ENCODE measurements at places on chromosomes 5 and 9.

- DNase-seq, result no peak
Measured at GRCh38 chr9:97441729-97442128, 29.8 kb downstream of the TDRD7 start.

GRCh38 chr9:2066312-2067273 is 51.4 kb downstream of the SMARCA2 start:
- DNase-seq, result no peak

GRCh38 chr5:143896966-143897365 is 85.0 kb downstream of the HMHB1 start:
- DNase-seq, result no peak

DNA sequence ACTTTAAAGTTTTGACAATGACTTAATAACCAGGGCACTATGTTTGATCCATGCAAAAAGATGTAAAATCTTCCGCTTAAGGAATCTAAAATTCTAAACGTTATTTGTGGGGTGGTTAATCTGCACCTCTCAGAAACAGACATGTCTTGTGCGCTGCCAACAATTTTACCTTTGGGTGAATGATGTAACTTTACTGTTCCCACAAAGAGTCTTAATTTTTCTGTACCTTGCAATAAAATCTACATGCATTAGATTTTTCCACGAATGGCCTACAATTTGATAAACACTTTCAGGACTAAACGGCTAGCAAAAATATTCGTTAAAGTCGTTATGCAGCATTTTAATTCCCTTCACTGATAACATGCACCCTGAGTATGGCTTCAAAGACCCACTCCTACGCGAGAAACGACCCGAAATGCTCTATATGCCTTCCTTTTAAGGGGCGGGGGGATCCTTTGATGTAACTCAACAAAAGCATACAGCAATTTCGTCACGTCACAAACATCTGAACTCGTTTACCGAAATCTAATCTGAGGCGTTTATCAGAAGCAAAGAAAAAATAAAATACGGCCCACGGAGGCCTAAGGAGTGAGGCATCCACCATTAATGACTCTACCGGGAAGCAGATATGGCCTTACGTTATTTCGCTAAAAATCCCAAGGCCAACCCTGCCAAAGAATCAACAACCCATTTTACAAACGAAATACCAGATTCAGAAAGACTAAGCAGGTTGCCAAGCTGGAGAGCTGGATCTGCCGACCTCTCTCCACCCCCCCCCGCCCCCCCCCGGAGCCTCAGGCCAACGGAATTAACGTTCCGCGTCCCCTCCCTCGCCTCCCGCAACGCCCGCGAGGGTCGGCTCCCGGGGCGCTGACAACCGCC is 621 bp downstream of the AK6 start:
- no peak for DNase-seq

DNA sequence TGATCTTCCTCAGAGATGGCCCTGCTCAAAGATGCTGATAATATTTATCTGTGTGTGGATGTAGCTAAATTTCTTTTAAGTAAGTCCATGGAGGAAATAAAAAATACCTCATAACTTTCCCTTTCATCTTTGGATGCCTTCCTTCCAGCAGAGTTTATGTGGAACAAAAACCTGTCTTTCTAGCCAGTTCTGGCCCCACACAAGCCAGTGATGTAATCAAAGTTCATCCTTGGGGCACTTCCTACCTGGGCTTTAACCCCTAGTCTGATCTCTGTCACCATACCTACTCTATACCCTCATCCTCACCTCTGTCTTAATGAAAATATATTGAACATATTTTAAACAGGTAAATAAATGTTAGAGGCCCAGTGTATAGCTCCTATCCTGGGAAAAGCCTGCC is 39.8 kb upstream of the RASGRF2 start:
- DNase-seq, result no peak

DNA sequence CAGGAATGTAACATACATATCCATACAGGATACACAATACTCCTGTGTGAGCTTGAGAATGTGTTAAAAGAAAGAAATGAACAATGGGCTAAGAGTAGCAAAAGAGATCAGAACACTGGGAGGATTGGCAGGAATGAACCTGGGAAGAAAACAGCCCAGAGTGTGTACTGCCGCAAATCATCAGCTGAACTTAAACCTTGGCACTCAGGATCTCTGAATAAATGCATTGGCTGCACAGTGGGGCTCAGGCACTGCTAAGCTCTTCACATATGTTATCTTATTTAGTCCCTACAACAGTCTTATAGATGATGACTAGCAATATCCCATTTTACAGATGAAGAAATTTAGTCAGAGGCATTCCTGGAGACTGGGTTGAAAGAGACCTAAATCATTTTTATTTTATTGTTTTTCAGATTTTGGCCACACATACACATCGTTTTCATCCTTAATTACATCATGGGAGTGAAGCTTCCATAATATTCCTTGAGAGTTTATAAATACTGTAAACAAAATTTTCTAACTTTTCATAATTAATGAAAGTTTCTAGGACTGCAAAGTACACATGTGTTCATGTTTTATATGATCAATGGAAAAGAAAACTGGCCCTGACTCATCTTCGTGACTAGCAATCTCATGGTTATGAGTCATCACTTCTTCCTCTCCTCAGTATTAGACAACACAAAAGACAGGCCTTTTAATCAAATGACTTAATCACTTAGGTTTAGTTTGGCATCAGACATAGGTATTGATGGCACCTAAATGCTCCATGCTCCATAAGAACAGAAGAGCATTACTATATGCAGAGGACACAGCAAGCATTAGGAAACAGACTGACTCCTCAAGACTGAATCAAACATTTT is 59.2 kb downstream of the CDH18 start:
- no peak for DNase-seq

GRCh38 chr9:115413304-115413703 is 295.3 kb upstream of the TNC start:
- DNase-seq, result no peak

DNA sequence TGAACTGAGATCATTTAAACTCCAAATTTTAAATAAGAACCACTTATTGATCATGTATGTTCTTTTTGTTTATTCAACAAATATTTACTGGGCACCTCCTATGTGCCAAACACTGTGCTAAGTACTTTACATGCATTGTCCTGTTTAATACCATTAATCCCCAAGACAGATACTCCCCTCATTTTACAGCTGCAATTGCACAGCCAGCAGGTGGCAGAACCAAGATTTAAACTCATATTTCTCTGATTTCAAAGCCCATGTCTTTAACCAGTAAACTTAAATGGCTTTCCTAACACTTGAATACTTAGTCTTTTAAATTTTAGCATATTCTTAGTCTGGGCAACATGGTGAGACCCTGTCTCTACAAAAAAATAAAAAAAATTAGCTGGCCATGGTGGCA is 43.4 kb upstream of the KIAA1958 start:
- DNase-seq, result no peak

- no peak for DNase-seq
Measured at GRCh38 chr9:134484479-134484878, 157.1 kb upstream of the COL5A1 start.

- no peak for DNase-seq
Measured at GRCh38 chr9:17928768-17929167, 349.9 kb downstream of the SH3GL2 start.

DNA sequence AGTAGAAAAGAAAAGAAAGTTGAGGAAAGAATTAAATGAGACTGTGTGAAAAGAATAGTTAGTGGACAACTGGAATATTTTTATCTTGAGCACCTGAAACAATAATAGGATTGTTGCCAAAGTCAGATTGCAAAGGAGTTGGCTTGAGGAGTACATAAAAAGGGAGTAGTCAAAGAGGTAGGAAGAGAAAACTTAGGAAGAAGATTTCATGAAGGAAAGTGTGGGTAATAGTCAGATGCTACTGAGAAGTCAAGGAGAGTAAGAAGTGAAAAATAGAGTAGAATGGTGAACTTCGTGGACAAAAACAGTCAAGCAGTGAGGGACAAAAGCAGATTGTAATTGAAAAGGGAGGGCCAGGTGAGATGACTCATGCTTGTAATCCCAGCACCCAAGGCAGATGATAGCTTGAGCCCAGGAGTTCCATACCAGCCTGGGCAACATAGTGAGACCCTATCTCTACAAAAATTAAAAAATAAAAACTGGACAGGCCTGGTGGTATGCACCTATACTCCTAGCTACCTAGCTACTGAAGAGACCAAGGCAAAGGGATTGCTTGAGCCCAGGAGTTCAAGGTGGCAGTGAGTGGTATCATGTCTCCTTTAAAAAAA is 178.9 kb downstream of the NIPBL start:
- no peak for DNase-seq

DNA sequence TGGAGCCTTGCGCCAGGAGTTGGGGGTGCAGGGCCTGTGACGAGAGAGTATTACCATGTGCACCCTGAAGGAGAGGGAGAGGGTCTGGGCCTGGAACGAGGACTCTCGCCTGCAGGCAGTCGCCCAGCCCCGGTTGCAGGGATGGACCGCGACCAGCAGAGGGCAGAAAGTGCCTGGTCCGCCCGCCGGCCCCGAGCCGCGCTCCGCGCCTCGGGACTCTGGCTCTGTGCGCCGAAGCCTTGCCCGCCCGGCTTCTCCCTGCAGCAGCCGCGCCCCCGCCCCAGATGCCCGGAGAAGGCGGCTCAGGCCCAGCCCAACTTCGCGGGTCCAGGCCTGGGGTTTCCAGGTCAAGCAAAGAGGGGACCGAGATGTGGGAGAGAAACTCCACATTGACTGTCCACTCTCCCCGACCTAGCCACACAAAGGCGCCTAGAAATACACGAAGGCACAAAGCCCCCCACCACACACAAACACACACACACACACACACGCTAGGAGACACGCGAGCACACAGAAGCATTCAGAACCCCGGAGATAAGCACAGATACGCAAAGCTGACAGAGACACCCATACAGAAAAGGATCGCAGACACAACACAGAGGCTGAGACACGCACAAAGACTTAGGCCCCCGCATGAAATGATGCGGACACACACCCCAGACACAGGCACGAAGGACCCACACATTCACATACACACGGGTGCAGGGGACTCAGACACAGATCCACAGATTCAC is 2.0 kb upstream of the LMX1B start:
- DNase-seq, result peak; percentile 37

GRCh38 chr5:157197086-157197485 is 16.4 kb downstream of the ITK start:
- no peak for DNase-seq

GRCh38 chr9:109437286-109437685 is 60.8 kb downstream of the PTPN3 start:
- DNase-seq, result no peak

GRCh38 chr9:70484232-70485130 is 70.0 kb upstream of the KLF9 start:
- DNase-seq, result no peak

- DNase-seq, result no peak
Measured at GRCh38 chr5:14142202-14142826, 828 bp upstream of the TRIO start.

- no peak for DNase-seq
Measured at GRCh38 chr5:174724484-174725260, at the start of gene MSX2. TSS of gene MSX2 (plus strand) at chr5:174724582. CDS start at chr5:174724660, 78 bp downstream.

DNA sequence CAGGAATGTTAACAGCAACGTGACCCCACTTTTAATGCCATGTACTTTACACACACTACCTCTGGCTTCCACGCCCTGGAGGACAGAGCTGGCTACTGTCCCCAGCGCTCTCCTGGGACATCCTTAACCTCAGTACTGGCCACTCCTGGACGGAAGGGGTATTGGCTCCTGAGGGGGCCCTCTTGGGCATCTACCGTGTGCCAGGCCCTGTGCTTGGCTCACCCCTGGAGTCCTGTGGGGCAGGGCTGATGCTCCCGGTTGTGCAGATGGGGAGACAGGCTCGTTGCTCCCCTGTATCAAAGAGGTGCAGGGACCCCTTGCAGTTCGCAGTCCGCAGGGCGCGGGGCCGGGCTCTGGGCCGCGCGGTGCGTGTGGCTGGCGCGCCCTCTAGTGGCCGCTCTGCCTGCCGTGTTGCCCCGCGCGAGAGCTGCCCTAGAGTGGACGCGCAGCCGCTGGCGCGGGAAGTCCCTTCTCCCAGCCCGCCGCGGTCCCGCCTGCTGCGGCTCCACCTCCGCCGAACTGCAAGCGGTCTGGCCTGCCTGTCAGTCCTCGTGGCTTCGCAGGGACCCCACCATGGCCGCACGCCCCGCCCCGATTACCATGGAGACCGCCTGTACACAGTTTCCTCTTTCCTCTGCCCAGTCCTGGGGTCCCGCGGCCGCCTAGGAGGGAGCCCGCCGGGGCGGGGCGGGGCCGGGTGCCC is at the start of gene WDR38:
WDR38 (plus strand) TSS at position 632 of the 703 bp plus-strand sequence. CDS start 72 bp downstream, outside the sequence.
- no peak for DNase-seq

DNA sequence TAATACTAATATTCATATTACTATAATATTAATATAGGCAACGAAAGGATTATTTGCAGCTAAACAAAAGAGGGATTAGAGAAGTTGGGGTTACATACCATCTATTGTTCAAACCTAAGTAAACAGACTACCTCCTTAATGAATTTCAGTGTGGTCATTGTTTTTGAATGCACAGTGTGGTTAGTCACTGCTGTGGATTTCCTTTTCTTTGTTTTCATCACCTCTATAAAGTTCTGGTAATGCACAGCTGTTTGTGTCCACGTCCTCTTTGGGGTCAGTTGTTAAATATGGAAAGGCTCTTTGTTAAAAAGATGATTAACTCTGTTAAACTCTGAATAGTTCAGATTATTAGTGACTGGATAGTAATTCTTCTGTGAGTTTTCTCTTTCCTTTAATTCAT is 233.6 kb downstream of the MAST4 start:
- DNase-seq, result no peak

- no peak for DNase-seq
Measured at GRCh38 chr5:148998174-148998797, 64.6 kb downstream of the SH3TC2 start.
